ENCODE measurements at places on chromosomes 12 and 14. TPM values are rescaled to one million over a fixed set of nuclear protein-coding genes. Genes with fewer than 3 reads are reported as not detected.

Gene NUDT4
- 23.8 TPM for polyA plus RNA-seq

GRCh38 chr12:28535216-28535615 lies 345.0 kb downstream of the CCDC91 start:
- DNase-seq: no peak

DNA sequence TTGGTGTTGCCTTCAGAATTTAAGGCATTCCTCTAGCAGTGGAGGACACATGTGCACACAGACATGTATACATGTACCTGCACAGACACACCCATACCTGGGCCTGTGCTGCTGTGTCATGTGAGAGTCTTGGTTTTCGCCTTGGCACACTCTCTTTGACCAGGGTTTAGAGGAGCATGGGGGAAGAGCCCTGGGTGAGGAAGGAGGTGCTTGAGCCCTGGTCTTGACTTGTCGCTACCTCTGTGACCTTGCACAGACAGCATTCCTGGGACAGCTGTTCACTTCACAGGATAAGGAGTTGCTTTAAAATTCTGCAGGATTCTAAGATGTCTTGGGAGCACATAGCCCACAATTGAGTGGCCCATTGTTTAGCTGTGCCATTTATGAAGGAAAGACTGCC lies 94.7 kb downstream of the DDX51 start:
- DNase-seq: no peak

DNA sequence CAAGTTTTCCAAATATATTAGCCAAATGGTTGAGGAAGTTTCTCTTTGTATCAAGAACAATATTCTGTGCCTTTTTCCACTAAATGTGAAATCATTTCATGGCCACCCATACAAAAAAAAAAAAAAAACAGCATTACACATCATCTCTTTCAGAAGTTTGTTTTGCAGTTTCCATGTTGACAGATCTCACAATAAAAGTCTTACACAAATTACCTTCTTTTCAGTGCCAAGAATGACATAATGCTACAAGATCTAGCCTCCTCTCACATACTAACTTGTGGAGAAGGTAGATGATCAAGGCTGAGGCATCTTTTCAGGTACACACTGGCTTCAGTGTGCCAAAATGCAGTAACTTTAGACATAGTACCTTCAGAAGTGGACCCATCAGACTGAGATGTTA lies 35.3 kb downstream of the PRKD1 start:
- peak; percentile 0 for DNase-seq

DNA sequence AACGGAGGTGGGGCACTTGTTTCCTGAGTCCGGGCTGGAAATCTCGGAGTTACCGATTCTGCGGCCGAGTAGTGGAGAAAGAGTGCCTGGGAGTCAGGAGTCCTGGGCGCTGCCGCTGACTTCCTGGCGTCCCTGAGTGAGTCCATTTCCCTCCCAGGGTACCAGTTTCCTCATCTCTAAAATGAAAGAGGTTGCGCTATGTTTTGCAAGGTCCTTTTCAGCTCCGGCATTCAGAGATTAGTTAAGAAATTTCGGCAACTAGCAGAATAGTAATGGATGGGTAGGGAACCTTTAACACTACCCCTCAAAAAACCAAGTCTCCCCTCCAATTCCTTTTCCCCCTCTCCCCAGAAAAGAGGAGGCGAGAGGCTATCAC lies 724 bp downstream of the BLOC1S1 start:
- no peak for DNase-seq

Gene NUAK1
- 7.4 TPM for polyA plus RNA-seq

DNA sequence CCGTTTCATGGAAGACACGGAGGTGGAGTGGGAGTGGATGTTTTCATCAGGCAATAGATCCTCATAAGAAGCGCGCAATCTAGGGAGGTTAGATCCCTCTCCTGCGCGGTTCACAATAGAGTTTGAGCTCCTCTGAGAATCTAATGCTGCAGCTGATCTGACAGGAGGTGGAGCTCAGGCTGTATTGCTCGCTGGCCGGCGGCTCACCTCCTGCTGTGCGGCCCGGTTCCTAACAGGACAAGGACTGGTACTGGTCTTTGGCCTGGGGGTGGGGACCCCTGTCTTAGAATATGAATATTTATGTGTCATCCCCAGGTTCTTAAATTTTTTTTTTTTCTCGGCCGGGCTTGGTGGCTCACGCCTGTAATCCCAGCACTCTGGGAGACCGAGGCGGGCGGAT lies 36.7 kb downstream of the PRICKLE1 start:
- no peak for DNase-seq

DNA sequence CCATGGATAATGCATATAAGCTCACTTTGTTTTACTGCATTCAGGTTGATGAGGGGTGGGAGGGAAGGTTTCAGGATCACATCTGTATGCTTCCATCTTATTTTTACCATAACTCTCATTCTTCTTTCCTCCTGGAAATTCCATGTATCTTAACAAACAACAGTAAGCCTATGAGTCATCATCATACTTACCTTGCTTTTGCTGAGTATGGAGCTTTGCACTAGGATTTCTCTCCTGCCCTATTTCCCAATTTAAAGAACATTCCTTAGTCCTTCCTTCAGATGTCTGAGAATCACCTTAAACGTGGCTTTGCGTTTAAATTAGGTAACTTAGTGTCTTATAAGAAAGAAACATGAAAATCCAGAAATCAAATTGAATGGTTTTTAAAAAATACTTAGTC lies 1.6 kb upstream of the CLEC14A start:
- no peak for DNase-seq

Gene MGAT4C
- polyA plus RNA-seq: not detected

DNA sequence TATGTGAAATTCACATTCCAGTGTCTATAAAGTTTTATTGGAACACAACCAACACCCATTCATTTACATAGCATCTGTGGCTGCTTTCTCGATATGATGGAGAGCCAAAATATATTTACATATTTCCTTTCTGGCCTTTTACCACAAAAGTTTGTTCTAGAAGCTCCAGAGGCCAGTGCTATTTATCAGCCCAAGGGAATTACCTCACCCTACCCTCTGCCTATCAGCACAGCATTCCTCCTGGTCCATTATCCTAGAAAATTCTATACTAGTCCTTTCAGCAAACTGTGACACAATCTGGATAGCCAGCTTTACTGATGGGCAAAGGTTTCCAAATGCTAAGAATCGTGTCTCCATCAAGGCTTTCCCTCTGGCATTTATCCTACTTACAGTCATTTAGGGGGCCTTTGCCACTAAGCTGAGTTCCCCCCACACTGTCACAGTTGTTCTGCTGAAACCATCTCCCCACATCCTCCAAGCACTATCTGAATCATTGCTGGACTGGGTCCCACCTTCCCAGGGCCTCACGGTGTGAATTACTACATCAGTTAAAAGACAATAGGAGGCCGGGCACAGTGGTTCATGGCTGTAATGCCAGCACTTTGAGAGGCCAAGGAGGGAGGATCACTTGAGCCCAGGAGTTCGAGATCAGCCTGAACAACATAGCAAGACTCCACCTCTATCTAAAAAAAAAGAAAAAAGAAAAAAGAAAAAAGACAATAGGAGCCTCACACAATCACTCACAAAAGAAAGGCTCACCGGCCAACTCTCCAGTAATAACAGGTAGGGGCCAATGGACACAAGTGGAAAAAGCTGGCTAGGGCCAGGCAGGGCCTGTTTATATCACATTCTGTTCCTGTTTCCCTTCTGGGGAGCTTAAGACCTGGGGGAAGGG lies 12.1 kb downstream of the SYNE3 start:
- DNase-seq: no peak

- no peak for DNase-seq
Measured at GRCh38 chr12:43154498-43155045, 397.4 kb downstream of the ADAMTS20 start.

- DNase-seq: no peak
Measured at GRCh38 chr12:66550626-66551025, 128.2 kb downstream of the GRIP1 start.

DNA sequence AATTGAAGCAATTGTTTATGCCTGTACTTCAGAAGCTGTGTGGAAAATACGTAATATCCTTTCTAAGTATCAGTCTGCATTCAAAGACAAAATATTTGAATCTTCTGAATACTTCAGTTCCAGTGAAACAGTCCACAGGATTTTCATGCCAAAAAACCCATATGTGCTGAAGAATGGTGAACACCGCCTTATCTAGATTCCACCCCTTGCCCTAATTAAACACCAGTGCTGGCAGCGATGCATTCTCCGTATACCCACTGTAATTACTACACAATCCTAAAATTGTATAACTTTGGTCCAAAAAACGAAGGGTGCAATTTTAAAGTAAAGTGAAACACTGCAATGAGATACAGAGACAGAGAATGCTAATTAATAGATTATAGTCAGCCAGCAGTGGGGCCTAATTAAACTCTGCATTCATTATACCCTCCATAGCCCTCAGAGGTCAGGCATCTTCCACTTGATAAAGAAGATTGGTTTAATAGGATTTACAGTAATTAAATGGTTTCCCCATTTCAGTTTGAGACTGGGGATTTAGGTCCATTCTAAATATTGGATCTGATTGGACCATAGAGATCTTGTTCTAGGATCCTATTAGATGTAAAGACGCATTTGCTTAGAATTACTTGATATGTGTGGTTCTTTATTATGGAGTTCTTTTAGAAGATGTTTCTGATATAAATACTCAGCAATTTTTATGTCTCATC lies 43.9 kb downstream of the ERC1 start:
- no peak for DNase-seq

Gene FOXN3
- 4.0 TPM for polyA plus RNA-seq

DNA sequence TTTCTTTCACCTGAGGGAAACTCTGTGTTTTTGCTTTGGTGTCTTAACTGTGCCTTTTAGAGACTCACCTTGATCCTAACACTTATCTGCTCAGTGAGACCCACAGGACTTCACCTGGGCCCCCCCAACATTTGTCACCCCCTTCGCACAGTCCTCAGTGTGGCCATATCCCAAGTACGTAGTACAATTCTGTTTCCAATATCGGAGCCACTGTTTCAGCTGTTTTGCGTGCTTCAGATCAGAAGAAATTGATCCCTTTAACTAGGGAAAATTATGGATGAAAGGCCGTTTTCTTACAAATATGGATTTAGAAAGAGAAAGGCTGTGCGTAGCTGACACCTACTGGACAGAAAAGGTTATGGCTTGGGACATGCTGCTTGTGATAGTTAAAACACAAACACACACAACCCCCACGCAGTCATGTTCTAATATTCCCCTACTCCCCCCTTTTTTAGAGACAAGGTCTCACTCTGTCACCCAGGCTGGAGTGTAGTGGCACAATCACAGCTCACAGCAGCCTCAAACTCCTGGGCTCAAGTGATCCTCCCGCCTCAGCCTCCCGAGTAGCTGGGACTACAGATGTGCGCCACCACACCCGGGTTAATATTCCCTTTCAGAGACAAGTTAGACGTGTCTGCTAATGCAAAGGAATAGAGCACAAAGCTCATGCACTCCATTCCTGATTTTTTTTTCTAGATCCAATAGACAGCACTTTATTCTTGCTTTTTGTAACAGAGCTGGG lies 3.6 kb upstream of the SLC7A8 start:
- peak; percentile 44 for DNase-seq

- DNase-seq: no peak
Measured at GRCh38 chr14:71365361-71365760, 458.1 kb downstream of the PCNX1 start.

DNA sequence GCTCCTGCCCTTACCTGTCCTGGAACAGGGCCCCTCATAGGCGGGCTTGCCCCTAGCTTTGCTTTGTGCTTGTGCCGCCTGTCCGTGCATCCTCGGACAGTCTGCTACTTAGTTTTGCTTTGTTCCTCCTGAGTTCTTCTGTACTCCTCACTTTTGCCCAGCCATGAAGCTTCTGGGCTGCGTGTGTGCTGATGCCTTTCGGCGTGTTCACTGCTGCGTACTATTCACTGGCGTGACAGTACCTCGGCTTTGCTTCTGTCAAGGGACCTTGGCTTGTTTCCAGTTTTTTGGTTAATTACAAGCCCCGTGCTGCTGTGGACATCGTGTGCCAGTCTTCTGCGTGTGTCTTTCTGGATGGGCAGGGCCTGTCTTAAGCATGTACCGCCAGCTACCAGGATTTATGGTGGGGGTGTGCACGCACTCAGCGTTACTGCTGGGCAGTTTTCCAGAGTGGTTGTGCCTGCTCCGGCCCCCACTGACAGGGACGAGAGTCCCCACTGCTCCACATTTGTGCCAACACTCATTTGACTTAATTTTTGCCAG lies 2.5 kb downstream of the PACS2 start:
- no peak for DNase-seq

DNA sequence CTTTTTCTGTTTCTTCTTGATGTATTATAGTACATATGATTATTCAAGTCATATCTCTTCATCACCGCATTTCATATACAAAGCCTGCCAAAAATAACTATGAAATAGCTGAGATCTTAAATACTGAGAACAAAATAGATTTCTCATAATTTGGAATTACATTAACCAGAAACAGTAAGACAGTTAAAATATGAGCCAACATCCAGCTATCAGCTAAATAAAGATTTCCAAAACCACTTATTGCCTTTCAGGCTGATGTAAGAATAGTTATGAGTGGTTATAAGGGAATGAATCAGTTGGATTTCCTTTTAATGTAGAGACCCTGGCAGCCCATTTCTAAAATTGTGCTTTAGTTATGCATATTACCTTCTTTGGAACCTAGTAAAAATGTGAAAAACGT lies 47.4 kb downstream of the TMEM117 start:
- DNase-seq: no peak

DNA sequence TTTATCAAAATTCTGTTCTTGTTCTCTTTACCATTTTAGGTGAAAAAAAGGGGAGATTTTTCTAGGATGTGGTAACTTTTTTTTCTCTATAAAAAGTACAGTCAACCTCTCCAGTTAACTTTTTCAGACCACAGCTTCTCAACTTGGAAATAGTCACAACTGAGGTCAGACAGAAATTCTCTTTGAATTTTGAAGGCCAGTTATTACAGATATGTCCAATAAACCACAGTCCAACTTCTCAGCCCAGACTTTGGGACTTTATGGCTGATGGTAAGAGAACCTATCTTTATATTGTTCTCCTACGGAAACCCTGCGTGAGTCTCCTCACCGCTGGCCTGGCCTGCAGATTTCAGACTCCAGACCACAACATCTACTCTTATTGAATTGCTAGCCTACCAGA lies 176.7 kb downstream of the DACT1 start:
- DNase-seq: no peak

GRCh38 chr12:93925585-93926205 lies 222.7 kb upstream of the PLXNC1 start:
- no peak for DNase-seq
